Upper lobe of right lung (tissue), 1 donor: ENCODE measurements at places on chromosomes 16 and 17. TPM values are rescaled to one million over a fixed set of nuclear protein-coding genes. Genes with fewer than 3 reads are reported as not detected.

Gene FBXO39
- 0.49 TPM for total RNA-seq

Gene CES5A
- not detected for total RNA-seq

Gene GRIN2A
- 0.09 TPM for total RNA-seq

Gene TERB1
- total RNA-seq = 0.26 TPM

GRCh38 chr17:50797135-50797810 lies 30.0 kb upstream of the ANKRD40CL start:
- DNase-seq = no peak

DNA sequence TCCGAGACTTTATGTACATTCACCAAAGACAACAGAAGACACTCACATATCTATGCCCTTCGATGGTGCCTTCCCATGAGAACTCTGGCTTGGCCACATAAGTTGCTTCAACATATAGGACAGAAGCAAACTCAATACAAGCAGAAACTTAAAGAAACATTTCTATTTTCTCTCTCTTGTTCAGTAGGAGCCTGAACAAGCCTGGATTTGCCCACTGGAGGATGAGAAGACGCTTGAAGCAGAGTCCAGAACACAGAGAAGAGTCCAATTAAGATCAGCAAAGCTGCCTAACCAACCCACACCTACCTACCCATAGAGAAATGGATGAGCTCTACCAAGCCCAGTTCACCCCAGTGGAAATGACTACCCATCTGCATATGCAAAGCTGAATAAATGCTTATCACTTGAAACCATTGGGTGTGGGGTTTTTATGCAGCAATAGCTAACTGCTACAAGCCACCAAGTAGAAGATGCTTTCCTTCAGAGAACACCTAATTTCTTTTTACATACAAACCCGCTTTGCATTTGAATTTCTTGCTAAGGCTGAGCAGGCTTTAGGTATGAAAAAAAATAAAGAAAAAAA lies 337.9 kb upstream of the DYNLRB2 start:
- DNase-seq = no peak

DNA sequence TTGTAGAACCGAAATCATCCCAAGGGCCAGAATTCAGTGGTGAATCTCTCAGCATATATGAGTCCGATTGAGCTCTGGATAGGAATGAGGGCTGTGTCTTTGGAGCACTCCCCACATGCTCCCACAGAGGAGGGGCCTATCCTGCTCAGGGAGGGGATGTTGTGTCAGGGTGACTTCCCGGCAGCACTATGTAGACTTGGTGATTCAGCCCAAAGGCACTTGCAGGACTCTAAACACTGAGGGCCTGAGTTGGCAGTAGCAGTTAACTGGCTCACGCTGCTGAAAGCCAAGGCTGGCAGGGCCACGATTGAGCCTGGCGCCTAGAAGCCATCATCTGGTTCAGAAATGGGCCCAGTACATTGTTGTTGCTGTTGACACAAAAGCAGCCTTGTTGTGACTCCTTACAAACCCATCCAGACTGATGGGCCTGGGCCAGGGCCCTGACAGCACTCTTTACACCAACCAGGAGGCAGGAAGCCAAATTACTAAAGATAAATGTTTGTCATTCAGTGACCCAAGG lies 31.9 kb downstream of the NMT1 start:
- DNase-seq = peak; percentile 82

GRCh38 chr16:73616166-73616753 lies 568.3 kb upstream of the ZFHX3 start:
- DNase-seq = no peak

DNA sequence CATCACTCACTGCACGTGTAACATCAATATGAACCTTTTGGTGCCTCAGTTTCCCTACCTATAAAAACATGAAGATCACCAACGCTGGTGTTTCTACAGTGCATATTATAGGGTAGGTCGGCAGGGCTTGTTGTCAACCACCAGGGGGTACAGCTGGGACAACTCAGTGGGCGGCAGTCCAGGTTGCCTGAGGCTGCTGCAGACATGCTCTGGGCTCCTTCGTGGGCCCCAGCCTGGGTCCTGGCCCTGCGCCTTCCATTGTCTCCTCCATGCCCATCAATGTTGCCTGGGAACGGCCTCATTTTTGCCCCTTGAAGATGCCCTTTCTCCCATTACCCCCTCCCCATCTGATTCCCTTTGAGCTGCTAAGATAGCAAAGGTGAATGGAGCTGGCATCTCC lies 89.8 kb downstream of the GSG1L start:
- DNase-seq = peak; percentile 36

DNA sequence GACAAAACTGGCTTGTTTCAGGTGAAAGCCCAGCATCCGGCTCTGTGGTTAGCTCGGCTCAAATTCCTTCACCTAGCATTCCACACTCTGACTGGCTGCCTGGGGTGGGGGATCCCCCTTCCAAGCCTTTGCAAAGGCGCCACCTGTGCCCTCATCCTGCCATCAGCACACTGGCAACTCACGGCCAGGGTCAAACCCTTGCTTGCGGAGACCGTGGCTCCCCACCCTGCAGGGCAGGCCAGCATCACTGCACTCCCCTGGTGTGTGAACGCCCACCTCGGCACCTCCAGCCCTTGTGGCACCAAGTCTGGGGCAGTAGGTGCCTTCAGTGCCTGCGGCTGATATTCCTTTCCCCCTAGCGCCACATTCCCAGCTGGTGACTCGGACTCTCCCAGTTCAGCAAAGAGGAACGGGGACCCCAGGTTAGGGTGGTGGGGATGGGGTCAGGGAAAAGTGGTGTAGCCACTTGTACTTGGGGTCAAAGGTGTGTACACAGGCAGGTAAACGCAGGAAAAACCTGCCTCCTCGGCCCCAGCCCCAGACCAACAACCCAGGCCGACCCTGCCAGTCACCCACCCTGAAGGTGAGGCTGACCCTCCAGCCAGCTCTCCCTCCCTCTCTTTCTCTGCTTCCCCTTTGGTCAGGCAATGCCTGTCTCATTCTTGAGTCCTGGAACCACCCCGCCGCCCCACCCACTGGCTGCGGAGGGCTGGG lies 1.1 kb downstream of the FLII start:
- DNase-seq = peak; percentile 84

GRCh38 chr16:27314161-27314723 lies 468 bp downstream of the IL4R start:
- peak; percentile 77 for DNase-seq

DNA sequence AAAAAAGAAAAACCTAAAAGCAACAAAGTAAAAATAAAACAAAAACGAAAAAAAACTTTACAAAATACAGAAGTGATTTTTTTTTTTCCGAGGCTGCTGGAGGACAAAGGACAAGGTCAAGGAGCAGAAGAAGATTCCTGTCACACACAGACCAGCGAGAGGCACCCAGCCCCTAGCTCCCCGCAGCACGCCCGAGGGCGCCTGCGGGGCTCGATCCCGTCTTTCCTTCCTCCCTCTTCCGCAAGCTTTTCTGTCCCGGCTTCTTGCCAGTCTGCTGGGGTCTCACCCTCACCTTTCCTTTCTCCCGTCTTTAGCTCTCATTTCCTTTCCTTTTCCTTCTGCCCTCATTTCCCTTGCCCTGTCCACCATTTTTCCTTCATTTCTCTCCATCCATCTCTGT lies 66.1 kb upstream of the DNAH17 start:
- DNase-seq = peak; percentile 15

DNA sequence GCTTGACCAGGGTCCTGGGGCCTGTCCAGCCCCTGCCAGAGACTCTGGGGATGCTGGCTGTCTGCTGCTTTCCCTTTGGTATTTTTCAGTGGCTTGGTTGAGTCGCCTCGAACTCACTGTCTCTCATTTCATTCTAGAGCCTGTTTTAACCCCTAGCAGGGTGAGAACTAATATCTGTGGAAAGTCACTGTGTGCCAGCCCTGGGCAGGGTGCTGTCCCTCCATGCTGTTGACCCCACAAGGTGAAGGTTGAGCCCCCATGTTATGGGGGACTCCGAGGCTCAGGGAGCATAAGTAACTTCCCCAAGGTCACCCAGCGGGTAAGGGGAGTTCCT lies 33.0 kb downstream of the DCAKD start:
- DNase-seq = no peak

- peak; percentile 52 for DNase-seq
Measured at GRCh38 chr17:8503807-8504206, 68.1 kb downstream of the NDEL1 start.

GRCh38 chr16:52743707-52744106 lies 196.8 kb upstream of the TOX3 start:
- no peak for DNase-seq
